ENCODE measurements at places on chromosomes 6 and 20.

DNA sequence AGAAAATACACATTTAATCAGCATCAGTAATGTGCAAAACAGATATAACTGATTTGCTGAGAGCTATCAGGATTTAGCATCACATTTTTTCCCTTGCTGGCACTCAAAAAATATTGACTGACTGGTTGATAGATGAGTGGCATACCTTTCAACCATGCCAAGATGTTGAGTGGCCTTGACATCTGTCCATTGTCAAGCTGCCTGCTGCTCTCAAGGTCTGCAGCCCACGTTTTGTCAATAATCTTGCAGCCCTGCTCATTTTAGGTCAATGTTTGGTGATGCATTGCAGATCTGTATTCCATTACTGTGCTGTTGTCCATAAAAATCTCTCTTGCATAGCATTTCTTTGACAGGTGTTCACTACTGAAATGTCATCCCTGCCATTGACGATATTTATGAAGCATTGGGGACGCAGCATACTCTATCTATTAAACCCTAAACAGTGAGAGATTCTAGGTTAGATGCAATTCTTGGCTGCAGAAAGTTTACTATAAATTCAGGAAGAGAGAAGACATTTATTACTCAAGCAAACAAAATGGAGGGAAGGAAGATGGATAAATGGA is 111.6 kb downstream of the BFSP1 start:
- DNase-seq = no peak

GRCh38 chr6:46749731-46750130 is 3.0 kb downstream of the ANKRD66 start:
- DNase-seq = no peak

- DNase-seq = no peak
These were observed 31.5 kb downstream of the PACSIN1 start for GRCh38 chr6:34497411-34497810.

DNA sequence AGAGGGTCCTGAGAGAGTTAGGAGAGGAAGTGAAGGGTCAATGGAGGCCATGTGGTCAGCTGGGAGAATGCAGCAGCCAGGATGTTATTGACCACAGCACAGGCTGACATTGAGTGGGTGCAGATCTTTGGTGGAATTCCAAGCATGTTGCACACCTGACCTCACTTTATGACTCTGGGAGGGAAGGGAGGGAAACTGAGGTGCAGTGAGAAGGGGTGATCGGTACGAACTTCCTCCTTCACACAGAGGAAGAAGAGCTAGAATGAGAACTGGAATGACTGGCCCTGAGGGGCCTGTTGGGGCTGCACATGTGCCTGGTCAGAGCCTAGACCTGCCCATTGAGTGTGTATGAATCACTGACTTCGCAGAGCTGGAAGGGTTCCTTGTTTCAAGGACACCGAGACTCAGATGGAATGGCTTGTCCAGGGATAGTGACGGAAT is 9.8 kb downstream of the FAM83D start:
- DNase-seq = no peak

DNA sequence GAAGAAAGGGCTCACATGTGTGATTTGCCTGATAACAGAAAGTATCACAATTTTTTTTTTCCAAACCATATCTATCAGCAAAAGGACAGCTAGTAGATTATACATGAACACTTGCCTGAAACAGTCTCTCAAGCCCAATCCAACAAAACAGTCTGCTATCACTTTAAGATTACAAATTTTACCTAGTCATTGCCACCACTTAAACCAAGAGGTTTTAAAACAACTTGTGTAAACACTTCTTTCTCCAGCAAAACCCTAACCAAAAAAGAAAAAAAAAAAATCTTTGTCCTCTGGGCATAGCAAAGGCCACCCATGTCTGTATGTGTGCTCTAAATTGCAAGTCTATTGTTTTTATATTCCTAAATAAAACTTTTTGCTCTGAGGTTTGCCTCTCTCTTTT is 1568.4 kb downstream of the GRIK2 start:
- no peak for DNase-seq

GRCh38 chr6:155383913-155384312 is 69.6 kb upstream of the TFB1M start:
- no peak for DNase-seq

DNA sequence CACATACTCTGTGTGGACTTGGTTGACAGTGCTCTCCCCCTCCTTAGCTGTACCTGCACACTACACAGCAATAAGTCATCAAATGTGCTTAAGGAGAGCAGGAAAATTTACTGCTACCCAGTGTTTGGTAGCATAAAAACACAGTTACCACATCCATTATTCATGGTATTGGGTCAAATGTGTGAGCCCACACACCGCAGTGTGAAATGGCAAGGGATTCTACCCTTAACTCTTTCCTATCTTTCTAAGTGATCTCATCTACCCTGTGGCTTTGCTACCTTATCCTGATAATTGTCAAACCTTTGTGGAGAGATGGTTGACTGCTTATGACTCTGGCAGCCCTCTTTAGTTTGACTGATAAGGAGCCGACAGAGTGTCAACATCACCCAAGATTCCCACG is 47.6 kb downstream of the STX11 start:
- no peak for DNase-seq

GRCh38 chr20:40251284-40251932 is 437.6 kb downstream of the MAFB start:
- DNase-seq = peak; percentile 64

- DNase-seq = no peak
These were observed 18.7 kb downstream of the PABPC1L start for GRCh38 chr20:44928595-44928994.

- DNase-seq = no peak
These were observed 320.6 kb downstream of the QKI start for GRCh38 chr6:163735076-163735475.

DNA sequence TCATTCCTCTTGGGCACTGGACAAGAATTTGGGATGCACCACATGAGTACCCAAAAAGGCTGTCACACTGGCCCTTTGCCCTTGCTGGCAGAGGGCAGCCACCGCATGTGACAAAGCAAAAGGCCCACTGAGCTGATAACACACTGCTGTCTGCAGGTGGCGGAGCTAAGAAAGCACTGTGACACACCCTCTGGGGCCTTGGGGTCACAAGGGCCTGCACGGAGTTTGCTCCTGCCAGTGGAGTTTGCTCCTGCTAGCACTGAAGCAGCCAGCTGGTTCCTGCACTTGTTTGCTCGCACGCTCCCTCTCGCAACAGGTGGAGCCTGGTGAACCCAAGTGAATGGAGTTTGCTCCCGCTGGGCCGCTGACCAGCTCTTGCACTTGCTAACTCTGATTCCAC is 132.6 kb downstream of the LCA5 start:
- no peak for DNase-seq

- no peak for DNase-seq
These were observed 10.3 kb downstream of the GUCA1B start for GRCh38 chr6:42184475-42184874.

DNA sequence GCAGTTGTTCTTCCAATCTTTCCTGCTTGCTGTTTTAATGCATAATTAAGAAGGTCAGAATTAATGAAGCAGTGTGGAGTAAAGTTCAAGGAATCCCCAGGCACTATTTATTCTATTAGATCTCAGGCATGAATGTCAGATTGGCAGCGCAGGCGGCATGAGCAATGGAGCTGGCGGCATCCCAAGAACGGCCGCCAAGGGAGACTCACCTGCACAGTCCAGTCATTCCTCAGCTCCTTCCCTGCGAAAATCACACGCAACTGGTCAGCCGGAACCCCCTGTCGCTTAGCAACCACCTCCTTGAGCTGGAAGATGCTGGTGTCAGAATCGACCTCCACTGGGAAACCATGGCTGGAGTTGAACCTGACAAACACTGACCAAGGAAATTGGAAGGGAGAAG is 284.5 kb downstream of the PRKN start:
- no peak for DNase-seq

GRCh38 chr20:41138475-41139226 is 1.3 kb downstream of the PLCG1 start:
- DNase-seq = no peak

DNA sequence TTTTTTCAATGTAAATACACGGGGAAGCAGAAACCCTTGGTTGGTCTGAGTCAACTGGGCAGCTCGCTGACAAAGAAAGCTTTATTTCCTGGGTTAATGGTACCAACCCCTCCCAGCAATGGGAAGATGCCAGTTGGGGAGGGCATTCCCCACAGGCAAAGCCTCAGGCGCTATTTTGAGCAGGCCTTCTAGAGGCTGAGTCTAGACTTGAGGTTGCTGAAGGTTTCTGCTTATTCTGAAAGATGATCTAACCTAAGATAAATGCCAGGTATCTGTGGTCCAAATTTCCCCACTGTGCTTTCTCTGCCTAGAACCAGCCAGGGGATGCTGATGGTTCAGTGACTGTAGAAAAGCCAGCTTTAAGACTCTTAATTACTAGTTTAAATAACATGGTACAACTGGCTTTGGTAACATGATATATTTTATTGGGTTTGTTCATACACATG is 172.5 kb upstream of the JARID2 start:
- no peak for DNase-seq

DNA sequence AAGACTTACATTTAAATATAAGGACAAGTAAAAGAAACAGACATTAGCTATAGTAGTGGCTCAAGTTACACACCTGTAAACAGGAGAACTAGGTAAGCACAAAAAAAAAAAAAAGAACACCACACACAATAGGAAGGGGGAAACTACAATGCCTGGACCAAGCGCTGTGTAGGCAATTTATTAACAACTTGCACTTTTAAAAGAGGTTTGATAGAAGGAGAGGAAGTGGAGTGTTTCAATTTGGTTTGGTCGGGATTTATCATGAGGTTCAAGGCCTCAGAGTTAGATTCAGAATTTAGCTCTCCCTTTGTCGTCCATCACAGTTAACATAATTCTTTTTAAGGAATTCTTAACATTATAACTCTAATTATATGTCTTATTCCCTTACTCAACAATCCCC is 1.1 kb upstream of the USP49 start:
- no peak for DNase-seq

- no peak for DNase-seq
These were observed 62.9 kb upstream of the PTPN1 start for GRCh38 chr20:50447102-50447804.

DNA sequence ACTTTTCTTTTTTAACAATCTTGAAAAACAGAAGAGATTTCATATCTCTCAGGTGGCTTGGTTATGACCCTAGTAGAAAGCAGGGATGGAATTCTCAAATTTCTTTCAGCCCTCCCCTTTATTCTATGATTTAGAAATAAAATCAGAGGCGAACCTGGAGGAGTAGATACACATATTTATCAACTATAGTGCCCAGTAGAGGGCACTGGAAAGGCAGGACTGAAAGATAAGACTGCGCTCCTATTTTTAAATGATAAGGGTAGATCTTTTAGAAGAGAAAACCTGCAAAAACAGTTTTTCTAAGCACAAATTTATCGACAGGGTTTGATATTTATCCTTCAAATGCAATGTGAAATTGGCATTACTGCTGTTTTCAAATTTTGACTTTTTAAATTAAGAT is 1296.6 kb downstream of the EPHA7 start:
- peak; percentile 47 for DNase-seq

- no peak for DNase-seq
These were observed 10.1 kb downstream of the HMGCLL1 start for GRCh38 chr6:55568808-55569439.

DNA sequence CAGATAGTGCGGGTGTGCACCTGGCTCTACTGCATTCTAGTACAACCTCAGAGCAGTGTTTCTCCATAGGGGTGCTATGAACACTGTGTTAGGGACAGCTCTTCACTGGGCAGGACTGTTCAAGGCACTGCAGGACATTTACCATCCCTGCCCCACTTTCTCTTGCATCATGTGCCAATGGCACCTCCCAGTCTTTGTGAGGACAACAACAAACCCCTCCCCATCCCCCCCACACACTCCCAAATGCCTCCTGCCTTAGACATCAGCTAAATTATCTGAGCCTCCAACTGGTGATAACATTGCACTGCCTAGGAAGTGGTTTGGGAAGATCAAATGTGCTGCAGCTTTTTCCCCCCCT is 98.9 kb downstream of the FYN start:
- no peak for DNase-seq

DNA sequence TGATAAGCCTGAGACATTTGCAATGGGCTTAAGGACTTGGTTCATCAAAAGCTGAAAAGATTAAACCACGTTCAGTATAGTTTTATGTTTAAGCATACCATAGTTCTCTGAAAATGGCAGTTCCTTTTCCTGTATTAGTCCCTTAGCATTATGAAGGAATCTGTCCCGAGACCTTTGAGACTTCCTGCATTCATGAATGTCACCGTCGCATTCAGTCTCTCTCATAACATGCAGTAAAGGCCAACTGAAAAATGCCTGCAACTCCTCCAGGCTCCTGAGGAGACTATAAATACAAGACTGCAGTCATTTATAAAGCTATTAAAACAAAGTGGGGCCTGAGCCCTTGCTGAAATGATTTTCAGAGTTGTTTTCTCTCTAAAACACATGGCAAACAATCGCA is 129.1 kb downstream of the SYCP2 start:
- DNase-seq = no peak

DNA sequence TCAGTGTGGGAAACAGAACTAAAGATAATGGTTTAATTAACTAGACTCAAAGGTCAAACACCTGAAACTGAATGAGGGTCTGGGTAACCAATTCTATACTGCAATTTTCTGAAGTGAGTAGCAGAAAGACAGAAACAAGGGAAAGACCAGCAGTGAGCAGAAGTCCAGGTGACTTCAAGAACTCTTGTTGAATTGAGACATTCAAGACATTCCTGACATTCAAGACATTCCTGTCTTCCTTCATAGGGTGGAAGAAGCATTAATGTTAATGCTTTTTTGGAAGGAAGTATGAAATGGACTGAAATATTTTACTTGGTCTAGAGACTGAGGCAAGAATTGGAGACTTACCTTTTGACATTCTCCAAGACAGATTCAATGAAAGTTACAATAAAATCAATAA is 529.9 kb upstream of the MMS22L start:
- DNase-seq = no peak

DNA sequence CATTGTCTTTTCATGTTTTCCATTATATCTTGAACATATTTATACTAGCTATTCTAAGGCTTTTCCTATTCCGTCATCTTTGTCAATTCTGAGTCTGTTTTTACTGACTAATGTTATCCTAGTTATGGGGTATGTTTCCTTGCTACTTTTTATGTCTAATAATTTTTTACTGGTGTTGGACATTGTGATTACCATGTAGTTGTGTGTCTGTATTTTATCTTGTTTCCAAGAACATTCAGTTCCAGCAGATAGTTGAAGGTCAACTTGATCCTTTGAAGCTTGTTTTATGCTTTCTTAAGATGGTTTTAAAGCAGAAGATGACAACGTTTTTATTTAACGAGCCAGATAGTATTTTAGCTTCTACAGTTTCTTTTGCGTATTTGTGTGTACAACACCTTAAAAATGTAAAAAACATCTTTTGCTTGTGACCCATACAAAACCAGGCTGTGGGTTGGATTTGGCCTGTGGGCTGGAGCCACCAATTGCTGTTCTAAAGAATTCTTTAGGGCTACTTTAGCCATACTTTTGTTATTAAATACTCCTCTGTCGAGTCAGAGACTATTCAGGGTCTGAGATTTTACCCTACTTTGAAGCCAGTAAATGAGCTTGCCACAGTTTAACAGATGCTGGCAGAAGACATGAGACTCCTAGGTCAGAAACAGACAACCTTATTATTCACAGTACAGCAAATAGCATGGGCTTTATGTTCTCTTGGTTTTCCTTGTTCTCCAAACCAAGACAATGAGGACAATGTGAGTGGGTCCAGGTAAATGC is 38.7 kb upstream of the REV3L start:
- DNase-seq = no peak

- no peak for DNase-seq
These were observed 25.1 kb downstream of the GPR63 start for GRCh38 chr6:96812077-96812703.

Data from Karpas-422 (cell line).